ENCODE measurements at places on chromosomes 16 and 17. TPM values are rescaled to one million over a fixed set of nuclear protein-coding genes. Genes with fewer than 3 reads are reported as not detected.

Gene SYNGR3
- 4.8 TPM for total RNA-seq

Gene OTOA
- total RNA-seq = 0.17 TPM

Gene TNFRSF17
- total RNA-seq = not detected

Gene KRTAP16-1
- total RNA-seq = not detected

Gene SLC25A39
- total RNA-seq = 99.9 TPM

Gene TSPAN10
- 2.6 TPM for total RNA-seq

Gene LRRC46
- total RNA-seq = 0.15 TPM

Gene HSPB9
- not detected for total RNA-seq

Gene CALB2
- total RNA-seq = 0.33 TPM

Gene FA2H
- not detected for total RNA-seq

Gene P2RX5
- total RNA-seq = 4.1 TPM

Gene GRAPL
- 0.66 TPM for total RNA-seq

Gene ORMDL3
- 81.0 TPM for total RNA-seq

Gene TP53TG3F
- not detected for total RNA-seq
